ENCODE measurements at places on chromosomes 7 and 10.

DNA sequence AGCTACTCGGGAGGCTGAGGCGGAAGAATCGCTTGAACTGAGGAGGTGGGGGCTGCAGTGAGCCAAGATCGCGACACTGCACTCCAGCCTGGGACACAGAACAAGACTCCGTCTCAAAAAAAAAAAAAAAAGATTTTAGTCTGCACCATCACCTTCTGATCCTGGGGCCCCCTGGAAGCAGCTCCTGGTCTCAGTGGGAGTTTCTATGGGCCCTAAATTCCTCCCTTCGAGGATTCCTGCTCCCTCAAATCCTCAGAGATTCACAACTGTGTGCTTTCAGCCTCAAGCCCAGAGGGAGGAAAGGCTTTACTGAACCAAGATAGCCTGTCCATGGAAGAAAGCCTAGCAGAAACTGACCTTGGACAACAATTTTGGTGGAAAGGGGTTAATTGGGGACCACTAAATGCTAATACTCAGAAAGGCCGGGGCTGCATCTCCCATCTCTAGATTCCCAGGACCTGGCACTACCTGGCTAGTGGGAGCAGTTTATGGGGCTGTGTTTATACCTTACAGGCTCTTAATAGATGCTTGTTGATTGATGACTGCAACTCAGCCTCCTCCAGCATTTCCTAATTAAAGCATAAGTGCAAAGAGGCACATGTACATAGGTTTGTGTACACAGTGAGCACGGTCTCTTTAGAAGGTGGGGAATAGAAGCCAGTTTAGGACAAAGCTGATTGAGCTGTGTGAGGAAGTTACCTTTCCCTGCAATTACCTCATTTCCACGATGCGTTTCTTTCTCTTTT lies 9.2 kb upstream of the FGFR2 start:
- DNase-seq, result no peak

GRCh38 chr7:137642472-137642871 lies 204.3 kb downstream of the DGKI start:
- DNase-seq, result no peak

GRCh38 chr7:18580950-18581349 lies 85.4 kb downstream of the HDAC9 start:
- no peak for DNase-seq

DNA sequence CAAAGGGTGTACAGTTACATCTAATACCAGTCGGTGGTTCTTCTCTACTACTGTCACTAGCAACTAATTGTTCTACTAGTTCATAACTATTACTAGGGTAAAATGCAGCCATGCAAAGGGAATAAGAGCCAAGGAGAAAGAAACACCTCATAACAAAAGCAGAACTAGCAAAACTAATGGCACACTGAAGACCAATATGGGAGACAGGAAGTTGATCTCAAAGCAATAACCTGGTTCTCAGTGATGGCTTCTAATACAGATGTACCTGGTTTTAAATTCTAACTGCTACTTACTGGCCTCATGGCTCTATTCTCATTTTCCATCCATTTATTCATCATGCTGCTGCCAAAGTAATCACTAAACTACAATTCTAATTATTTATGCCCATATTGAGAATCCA lies 170.3 kb downstream of the SEMA3E start:
- no peak for DNase-seq

- DNase-seq, result peak; percentile 31
Observed at GRCh38 chr7:816751-817671, 15.3 kb upstream of the SUN1 start.

DNA sequence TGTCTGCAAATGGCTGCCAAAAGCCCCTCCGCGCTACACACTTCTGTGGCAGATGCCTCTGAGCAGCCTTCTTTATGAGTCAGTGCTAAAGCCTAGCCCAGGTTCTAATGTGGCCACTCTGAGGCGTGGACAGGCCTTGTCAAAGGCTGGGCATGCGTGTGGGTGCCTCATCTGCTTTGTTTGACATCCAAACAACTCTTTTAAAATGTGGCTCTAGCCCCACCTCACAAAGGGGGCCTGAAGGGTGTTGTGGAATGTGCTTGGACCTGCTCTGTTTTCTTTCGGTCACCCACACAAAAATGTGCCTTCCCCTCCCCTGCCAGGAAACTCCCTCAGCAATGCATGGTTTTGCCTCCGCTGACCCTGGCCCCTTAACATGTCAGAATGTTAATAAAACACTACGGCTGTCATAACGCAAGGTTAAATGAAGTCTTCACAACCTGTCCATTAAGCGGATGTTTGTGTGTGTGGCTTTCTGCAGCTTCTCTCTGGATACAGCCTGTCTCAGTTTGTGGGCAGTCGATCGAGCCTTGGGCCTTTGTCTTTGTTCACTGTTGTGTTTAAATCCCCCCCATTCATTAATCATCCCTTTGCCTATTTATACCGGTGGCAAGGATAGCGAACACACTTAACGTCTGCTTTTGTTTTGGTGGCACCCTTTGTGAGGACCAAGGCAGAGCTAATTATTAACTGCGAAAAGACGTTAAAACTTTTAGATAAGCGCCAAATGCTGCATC lies 718.9 kb downstream of the LRMDA start:
- no peak for DNase-seq

DNA sequence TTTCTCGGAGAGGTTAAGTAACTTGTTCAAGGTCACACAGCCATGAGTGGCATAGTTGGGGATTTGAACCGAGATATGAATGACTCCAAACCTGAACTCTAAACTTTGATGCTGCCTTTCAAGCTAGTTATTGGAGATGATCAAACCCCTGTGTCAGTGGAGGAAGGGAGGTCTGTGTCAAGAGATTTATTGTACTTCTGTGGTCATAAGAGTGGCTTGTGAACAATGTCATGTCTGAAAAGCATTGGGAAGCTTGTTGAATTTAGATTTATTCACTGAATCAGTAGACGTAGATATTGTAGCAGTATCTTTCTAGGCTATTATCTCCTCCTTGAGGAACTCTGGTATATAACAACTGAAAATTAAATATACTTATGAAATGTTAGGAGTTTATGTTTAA lies 27.3 kb downstream of the SNX10 start:
- DNase-seq, result no peak

DNA sequence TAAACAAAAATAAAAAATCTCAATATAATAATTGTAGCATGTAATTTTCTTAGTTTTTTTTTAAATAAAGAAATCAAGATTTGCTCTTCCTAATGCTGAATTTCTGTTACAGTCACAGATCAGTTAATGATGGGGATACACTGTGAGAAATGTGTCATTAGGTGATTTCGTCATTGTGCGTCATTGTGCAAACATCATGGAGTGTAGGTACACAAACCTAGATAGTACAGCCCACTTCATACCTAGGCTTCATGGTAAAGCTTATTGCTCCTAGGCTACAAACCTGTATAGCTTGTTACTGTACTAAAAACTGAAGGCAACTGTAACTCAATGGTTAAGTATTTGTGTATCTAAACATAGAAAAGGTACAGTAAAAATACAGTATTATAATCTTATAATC lies 74.4 kb upstream of the LSM8 start:
- no peak for DNase-seq

- no peak for DNase-seq
Observed at GRCh38 chr7:13091974-13092707, 404.7 kb downstream of the ARL4A start.

DNA sequence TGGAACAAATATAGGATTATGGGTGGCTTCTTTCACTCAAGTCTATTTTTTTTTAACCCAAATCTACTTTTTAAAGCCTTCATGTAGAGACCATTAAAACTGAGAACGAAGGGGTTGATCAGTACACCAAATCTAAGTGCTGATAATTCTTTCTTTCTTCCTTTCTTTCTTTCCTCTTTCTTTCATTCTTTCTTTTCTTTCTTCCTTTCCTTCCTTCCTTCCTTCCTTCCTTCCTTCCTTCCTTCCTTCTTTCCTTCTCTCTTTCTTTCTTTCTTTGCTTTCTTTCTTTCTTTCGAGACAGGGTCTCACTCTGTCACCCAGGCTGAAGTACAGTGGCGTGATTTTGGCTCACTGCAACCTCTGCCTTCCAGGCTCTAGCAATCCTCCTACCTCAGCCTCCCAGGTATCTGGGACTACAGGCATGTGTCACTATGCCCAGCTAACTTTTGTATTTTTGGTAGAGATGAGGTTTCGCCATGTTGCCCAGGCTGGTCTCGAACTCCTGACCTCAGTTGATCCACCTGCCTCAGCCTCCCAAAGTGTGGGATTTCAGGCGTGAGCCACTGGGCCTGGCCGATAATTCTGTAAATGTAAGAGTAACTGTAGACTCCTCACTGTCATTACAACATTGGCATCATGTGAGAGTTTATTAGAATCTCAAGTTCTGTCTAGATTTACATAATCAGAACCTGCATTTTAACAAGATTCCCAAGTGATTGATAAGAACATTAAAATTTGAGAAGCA lies 236.4 kb downstream of the TFEC start:
- no peak for DNase-seq

- no peak for DNase-seq
Observed at GRCh38 chr7:143025371-143025770, 1.6 kb downstream of the OR9A2 start.

DNA sequence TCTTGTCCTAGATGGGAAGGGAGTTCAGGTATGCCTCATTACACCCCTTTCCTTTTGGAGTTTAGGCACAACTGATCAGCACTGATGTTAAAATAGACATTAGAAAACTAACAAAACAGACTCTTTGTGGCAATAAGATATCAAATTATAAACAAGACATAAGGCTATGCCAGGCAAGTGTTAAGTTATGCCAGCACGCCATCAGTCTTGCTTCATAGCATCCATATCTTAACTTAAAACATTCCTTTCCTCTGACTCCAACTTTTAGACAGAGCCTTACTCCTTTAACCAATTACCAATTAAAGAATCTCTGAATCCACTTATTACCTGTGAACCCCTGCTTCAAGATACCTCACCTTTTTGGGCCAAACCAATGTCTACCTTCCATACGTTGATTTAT lies 126.2 kb upstream of the ETV1 start:
- no peak for DNase-seq

GRCh38 chr7:151937286-151937685 lies 19.0 kb upstream of the GALNTL5 start:
- no peak for DNase-seq

- no peak for DNase-seq
Observed at GRCh38 chr10:43210556-43210955, 56.3 kb downstream of the RASGEF1A start.

GRCh38 chr10:132319853-132320653 lies 11.9 kb upstream of the LRRC27 start:
- no peak for DNase-seq

GRCh38 chr10:15035385-15036301 lies 8.1 kb upstream of the OLAH start:
- peak; percentile 1 for DNase-seq

- no peak for DNase-seq
Observed at GRCh38 chr7:149606826-149607225, 109.2 kb upstream of the ZNF746 start.

- no peak for DNase-seq
Observed at GRCh38 chr7:23970193-23970592, 260.2 kb downstream of the STK31 start.

- no peak for DNase-seq
Observed at GRCh38 chr7:86928308-86928707, 131.1 kb downstream of the ELAPOR2 start.

DNA sequence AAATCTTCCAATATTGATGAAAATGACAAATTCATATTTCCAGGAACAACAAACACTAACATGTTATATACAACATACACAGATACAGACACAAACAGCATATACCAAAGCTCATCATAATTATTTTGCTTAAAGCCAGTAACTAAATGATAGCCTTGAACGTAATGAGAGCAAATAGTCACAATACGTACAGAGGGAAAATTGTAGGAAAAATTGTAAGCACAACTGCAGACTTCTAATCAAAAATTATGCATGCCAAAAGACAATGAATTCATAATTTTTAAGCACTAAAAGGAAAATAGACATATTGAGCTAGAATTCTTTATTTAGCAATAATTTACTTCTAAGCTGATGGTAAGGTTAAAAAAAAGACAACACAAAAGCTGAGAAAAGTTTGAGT lies 1466.9 kb upstream of the CELF2 start:
- DNase-seq, result no peak

GRCh38 chr10:77104459-77104980 lies 533.1 kb downstream of the KCNMA1 start:
- no peak for DNase-seq

GRCh38 chr10:34101001-34101400 lies 714.1 kb downstream of the PARD3 start:
- DNase-seq, result no peak

DNA sequence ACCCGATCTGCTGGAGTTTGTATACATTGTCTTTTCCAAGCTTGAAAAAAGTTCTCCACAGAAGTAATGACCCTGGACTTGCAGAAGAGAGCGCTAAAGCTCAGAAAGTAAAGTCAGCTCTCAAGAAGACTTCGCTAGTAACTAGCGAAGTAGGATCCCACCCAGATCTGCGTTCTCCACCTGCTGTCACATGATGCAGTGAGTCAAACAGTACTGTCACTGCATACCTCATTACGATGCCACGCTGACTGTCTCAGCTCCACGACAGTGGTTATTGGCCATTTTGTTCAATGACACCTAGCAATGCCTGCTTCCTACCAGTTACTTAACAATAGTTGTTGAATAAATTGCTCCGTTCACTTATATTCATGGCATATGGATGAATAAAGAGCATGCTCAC lies 29.7 kb upstream of the SEC61G start:
- DNase-seq, result peak; percentile 4

DNA sequence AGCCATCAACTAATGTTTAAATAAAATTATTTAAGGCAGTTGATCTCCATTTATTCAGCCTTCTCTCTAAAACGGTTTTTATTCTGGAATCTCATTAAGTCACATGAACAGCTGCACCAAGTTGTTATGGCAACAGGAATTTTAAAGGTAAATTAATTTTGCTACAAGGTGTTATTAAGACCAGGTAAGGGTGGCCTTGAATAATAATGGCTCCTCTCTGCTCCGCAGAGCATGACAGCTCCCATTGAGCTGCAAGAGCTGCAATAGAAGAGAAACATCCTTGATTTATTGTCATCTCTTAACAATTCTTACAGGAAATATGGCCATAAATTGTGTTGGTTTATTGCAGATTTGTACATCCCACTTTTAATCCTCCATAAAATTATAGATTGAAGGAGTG lies 165.8 kb downstream of the KLF6 start:
- DNase-seq, result no peak

GRCh38 chr7:35446091-35446490 lies 192.2 kb upstream of the TBX20 start:
- no peak for DNase-seq

DNA sequence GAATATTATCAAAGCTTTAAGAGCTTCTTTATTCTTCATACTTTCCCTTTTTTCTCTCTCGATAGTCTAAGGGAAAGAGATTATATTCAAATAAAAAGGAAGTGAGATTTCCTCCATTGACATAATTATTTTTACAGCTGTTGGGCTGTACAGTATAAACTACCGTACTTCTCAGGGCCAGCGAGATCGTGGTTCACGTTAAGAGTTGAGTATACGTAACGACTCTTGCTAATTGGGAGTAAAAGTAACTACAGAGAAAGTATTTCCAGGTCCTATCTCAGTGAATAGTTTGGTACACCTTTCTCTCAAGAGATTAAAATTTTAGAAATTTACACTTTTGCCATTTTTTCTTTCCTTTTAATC lies 57.8 kb downstream of the INPP5F start:
- no peak for DNase-seq

Measured in CD4-positive, alpha-beta T cell treated with Interleukin-10 for 1 hour (primary cell).